Activated CD4-positive, alpha-beta T cell treated with anti-CD3 and anti-CD28 coated beads, Interleukin-2, amount 50 U/mL, for 16 hours (primary cell): ENCODE measurements at places on chromosomes 2 and 18.

- no peak for DNase-seq
Measured at GRCh38 chr2:7881063-7881462, 800.8 kb upstream of the ID2 start.

DNA sequence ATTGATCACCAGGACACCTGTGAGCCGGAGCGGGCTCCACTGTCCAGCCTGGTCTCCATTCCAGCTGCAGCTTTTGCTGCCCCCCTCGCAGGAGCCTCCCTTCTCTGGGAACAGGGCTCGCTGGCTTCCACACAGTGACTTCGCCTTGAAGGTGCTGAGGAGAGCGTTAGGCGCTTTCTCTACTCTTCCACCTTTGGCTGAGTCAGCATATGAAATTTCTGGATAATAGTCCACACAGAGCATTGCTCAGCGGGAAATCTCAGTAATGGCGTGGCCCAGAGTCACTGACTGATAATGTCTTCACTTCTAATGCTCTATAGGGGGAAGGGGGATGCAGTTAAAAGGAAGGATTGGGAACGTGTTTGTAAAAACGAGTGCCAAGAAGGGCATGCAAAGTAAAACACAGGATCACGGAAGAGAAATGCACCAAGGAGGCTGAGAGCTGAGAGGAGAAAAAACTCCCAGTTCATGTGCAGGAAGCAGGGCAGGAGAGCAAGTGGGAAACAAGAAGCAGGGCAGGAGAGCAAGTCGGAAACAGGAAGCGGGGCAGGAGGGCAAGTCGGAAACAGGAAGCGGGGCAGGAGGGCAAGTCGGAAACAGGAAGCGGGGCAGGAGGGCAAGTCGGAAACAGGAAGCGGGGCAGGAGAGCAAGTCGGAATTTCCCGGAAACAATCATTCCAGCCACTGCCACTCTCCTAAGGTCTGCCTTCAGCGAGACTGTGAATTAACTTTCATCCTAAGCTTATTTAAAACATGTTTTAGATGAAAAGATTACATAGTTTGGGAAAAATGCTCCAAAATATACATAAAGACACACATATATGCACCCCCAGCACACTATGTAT, 77.7 kb downstream of the MYT1L start:
- DNase-seq: no peak

- DNase-seq: no peak
Measured at GRCh38 chr2:3396920-3397559, 17.5 kb downstream of the TRAPPC12 start.

- no peak for DNase-seq
Measured at GRCh38 chr18:37962316-37962966, 396.8 kb upstream of the CELF4 start.

DNA sequence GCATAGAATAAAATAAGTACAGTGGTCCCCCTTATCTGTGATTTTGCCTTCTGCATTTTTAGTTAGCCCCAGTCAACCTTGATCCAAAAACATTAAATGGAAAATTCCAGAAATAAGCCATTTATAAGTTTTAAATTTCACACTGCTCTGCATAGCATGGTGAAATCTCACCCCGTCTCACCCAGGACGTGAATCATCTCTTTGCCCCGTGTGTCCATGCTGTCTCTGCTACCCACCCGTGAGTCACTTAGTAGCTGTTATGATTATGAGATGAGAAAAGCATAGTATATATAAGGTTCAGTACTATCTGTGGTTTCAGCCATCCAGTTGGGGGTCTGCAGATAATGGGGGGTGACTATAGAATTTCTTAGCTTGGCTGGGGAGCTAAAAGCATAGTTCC, 67.3 kb downstream of the RHBDD1 start:
- DNase-seq: peak; percentile 35

DNA sequence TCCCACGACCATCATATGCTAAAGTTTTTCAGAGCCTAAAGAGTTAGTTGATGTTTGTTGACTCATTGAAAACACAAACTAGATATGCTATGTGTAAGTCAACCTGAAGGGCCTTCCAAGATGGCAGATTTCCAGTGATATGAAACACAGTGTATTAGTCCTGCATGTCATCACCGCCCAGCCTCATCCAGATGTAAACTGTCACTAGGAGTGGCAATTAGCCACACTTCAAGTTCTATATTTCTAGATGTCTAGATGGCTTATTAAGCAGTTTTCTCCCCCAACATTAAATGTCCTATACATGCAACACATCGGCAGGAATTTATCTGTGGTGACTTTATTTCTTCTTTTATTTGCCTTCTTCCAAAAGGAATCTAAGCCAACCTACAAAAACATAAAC, 444.1 kb upstream of the SMIM21 start:
- DNase-seq: no peak

DNA sequence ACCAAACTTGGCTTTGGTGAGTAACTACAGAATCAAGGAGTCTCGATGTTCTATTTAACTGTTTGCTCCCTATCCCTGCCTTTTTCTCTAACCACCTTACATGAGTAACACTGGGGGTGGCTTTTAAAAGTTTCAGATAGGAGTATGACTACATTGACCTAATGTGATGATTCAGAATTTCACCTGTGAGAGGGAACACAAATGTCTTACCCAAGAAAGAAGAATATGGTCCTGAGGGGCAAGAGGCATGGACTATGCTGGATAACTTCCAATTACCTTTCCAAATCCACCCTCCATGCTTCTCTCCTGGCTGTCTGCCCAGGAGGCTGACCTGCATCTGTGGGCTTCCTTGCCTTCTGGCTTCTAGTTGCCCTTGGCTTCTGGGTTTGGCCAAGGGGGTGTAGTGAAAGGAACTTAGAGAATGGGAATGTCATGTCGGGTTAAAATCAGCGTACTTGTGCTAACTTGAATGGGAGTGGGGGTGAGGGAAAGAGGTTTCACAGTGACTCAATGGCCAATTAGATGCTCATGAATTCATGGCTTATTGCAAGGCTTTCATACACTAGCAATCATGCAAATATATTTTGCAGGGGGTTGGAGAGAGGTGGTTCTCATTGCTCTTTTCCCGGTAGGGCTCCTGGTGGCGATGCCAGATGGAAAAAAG, 5.3 kb upstream of the IL36G start:
- no peak for DNase-seq

DNA sequence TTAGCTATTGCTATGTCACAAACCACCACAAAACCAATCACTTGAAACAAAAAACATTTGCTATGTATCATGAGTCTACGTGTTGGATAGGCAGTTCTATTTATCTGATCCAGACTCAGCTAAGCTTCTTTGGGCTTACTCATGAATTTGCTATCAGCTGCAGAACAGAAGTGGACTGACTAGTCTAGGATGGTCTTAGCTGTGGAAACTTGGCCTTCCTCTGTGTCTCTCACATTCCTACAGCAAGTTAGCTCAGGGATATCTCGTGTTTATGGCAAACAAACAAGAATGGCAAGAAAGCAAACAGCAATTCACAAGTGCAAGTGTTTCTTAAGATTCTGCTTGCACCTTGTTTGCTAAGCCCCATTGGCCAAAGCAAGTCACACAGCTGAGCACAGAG, 288.0 kb upstream of the TNP1 start:
- DNase-seq: no peak
